Progenitor cell of endocrine pancreas (in vitro differentiated cells): ENCODE measurements at places on chromosomes 11 and 22.
A peak's percentile ranks its signal among the peaks of the same experiment; 100 is the strongest.

- no peak overlapping the region for H3K4me3 ChIP-seq
- H3K4me1 ChIP-seq: no peaks in the 10 kb centered on the region
- no peak for DNase-seq
- H3K27ac ChIP-seq: no peak overlapping the region
- peaks cover 7% of the 10 kb centered on the region for H3K36me3 ChIP-seq
These were observed 67.4 kb downstream of the FEZ1 start for GRCh38 chr11:125428486-125429173.

- no peak for DNase-seq
- H3K4me1 ChIP-seq: peaks cover 36% of the 10 kb centered on the region
- no peak overlapping the region for H3K27ac ChIP-seq
- peaks cover 8% of the 10 kb centered on the region for H3K36me3 ChIP-seq
These were observed 1.6 kb upstream of the TIRAP start for GRCh38 chr11:126281245-126281644.

GRCh38 chr22:35634015-35634414, 14.2 kb upstream of the APOL6 start:
- H3K27ac ChIP-seq: no peak overlapping the region
- no peak overlapping the region for H3K4me3 ChIP-seq
- H3K27me3 ChIP-seq: peaks cover 22% of the 10 kb centered on the region
- H3K4me1 ChIP-seq: peaks cover 2% of the 10 kb centered on the region
- no peaks in the 10 kb centered on the region for H3K36me3 ChIP-seq
- DNase-seq: no peak

- no peak overlapping the region for H3K27ac ChIP-seq
- H3K36me3 ChIP-seq: no peaks in the 10 kb centered on the region
- H3K4me3 ChIP-seq: no peak overlapping the region
- H3K27me3 ChIP-seq: peaks cover 12% of the 10 kb centered on the region
- no peak for DNase-seq
These were observed 9.4 kb downstream of the TMPRSS13 start for GRCh38 chr11:117919781-117920221.

GRCh38 chr22:28909375-28909774, 26.0 kb downstream of the ZNRF3 start:
- no peak for DNase-seq
- H3K27ac ChIP-seq: no peak overlapping the region
- peaks cover 23% of the 10 kb centered on the region for H3K4me1 ChIP-seq
- no peak overlapping the region for H3K4me3 ChIP-seq
- peaks cover 7% of the 10 kb centered on the region for H3K27me3 ChIP-seq

DNA sequence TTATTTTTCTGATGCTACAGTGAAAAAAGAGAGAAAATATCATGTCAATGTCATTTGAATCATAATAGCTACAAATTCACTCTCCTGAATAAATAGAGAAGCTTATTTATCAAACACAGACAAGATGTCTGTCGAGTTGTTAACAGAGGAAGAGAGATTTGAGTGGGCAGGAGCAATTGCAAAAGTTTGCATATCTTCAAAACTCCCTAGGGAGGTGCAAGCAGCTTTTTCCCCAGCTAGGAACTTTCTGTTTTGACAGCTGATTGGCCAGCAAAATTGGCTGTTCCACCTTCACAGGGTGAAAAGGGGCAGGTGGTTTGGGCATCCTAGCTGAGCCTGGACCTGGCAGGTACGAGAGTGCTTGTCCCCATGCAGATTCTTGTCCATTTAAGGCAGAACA, 98.2 kb downstream of the NTM start:
- H3K36me3 ChIP-seq: no peaks in the 10 kb centered on the region
- H3K4me1 ChIP-seq: peaks cover 17% of the 10 kb centered on the region
- peaks cover 40% of the 10 kb centered on the region for H3K27me3 ChIP-seq
- DNase-seq: no peak
- no peak overlapping the region for H3K27ac ChIP-seq
- H3K4me3 ChIP-seq: no peak overlapping the region

DNA sequence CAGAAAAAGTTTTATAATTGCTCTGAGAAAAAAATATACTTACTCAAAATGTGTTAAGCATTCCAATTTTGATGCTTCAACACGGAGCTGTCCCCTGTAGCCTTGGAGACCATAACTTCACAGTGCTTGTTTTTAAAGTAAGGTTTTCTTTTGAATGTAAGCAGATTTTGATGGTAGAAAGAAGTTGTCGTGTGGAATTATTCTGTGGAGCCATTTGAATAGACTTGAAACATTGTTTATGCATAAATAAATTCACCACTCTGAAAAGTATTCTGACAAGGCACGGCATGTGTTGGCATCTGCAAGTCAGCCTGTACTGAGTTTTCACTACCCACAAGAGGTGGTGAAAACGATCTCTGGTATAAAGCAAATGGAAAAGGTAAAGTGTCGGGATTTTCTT, 115.5 kb downstream of the UVRAG start:
- no peak overlapping the region for H3K27ac ChIP-seq
- H3K4me1 ChIP-seq: no peaks in the 10 kb centered on the region
- no peak overlapping the region for H3K4me3 ChIP-seq
- no peak for DNase-seq
- H3K27me3 ChIP-seq: no peaks in the 10 kb centered on the region

- peaks cover 8% of the 10 kb centered on the region for H3K27me3 ChIP-seq
- H3K27ac ChIP-seq: no peak overlapping the region
- peaks cover 9% of the 10 kb centered on the region for H3K4me1 ChIP-seq
These were observed 191.2 kb downstream of the ST3GAL4 start for GRCh38 chr11:126546694-126547093.

GRCh38 chr11:1381793-1382425, 7.8 kb upstream of the BRSK2 start:
- H3K27me3 ChIP-seq: peaks cover 17% of the 10 kb centered on the region
- H3K4me3 ChIP-seq: peak overlapping the region; percentile 57
- H3K4me1 ChIP-seq: peaks cover 6% of the 10 kb centered on the region

GRCh38 chr11:38818720-38819119, 2220.7 kb upstream of the RAG2 start:
- no peak overlapping the region for H3K27ac ChIP-seq
- H3K4me1 ChIP-seq: no peaks in the 10 kb centered on the region
- H3K36me3 ChIP-seq: no peaks in the 10 kb centered on the region

DNA sequence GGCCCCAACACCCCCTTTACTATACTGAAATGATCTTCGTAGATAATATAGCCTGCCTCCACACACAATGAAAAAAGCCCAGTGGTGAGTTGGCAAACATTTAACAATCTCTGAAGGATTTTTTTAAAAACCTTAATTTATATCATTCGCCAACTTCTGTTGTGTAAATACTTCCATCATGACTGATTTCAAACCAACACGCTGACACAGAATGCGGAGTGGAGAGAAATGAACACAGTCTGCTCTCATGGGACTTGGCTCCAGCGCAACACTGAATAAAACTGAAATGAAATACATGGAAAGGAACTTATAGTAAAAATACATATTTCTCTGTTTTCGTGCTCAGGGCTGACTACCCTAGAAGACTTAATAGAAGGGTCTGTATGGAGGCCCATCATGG, 61.3 kb upstream of the WNT11 start:
- H3K4me1 ChIP-seq: no peaks in the 10 kb centered on the region
- DNase-seq: no peak
- H3K4me3 ChIP-seq: no peak overlapping the region
- H3K36me3 ChIP-seq: no peaks in the 10 kb centered on the region

DNA sequence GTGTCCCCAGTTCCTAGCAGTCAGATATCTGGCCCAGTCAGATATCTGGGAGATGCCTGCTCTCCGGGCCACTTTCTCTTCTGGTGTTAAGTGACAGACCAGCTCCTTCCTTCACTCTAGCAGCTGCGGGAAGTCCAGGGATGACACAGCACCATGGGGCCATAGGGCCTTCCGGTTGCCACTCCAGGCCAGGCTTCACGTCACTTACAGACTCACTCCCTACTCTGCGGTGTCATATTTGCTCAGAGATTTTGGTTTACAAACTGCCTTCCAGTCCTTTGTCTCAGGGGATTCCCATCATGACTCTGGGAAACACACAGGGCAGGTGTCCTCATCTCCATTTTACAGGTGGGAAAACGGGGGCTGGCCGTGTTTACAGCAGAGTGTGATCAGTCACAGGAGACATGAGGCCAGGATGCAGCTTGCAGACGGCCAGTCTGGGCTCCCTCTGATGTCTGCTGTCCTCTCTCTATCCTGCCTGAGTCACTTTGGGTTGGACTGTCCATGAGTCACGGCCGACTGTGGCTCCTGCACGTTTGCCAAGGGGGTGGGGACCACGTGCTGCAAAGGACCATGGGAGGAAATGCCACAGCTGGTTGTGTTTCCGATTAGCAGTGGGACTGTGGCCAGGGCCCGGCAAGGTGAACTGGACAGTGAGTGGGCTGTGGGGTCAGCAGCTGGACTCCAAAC, 8.2 kb upstream of the TBC1D22A start:
- DNase-seq: no peak
- peaks cover 13% of the 10 kb centered on the region for H3K27me3 ChIP-seq

GRCh38 chr11:32231909-32232493, 141.1 kb downstream of the RCN1 start:
- H3K4me3 ChIP-seq: no peak overlapping the region
- no peak for DNase-seq
- H3K36me3 ChIP-seq: no peaks in the 10 kb centered on the region
- H3K27me3 ChIP-seq: no peaks in the 10 kb centered on the region

DNA sequence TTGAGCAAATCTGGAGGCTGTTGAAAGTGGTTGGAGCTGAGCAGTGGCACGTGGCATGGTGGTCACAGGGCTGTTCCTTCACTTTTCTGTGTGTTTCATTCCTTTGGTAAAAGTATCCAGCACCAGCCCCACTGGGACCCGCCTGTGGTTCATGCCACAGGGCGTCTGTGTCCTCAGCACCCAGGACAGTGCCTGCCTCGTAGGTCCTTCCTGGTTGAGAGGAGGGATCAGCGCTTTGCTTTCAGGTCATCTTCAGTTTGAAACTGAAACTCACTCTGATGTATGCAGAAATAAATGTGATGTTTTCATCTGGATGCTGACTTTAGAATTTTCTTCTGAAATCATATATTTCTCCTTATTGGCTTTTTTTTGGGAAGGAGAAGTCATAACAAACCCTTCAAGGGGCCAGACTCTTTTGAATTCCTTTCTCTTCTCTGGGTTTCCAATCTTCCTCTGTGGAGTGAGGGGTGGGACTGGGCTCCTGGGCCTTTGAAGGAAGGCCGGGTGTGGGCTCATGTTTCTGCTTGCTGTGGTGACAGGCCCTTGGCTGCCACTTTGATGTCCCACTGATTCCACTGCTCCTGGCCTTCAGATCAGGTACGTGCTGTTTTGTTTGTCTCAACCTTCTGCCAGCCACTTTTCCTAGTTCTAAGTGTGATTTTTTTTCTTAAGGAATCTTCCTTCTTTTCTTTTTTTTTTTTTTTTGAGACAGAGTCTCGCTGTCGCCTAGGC, 26.2 kb downstream of the TBC1D22A start:
- DNase-seq: no peak
- H3K36me3 ChIP-seq: peaks cover 2% of the 10 kb centered on the region
- H3K4me1 ChIP-seq: no peaks in the 10 kb centered on the region
- H3K27ac ChIP-seq: no peak overlapping the region

- H3K36me3 ChIP-seq: peaks cover 27% of the 10 kb centered on the region
- H3K27ac ChIP-seq: peak overlapping the region; percentile 46
- peaks cover 35% of the 10 kb centered on the region for H3K4me1 ChIP-seq
- H3K4me3 ChIP-seq: no peak overlapping the region
- DNase-seq: no peak
These were observed 45.0 kb upstream of the NNMT start for GRCh38 chr11:114250993-114251814.

- no peak for DNase-seq
- H3K27me3 ChIP-seq: no peaks in the 10 kb centered on the region
- H3K4me3 ChIP-seq: peak overlapping the region; percentile 97
- H3K36me3 ChIP-seq: peaks cover 7% of the 10 kb centered on the region
- H3K27ac ChIP-seq: peak overlapping the region; percentile 99
These were observed 1.1 kb upstream of the PITPNB start for GRCh38 chr22:27919942-27920755.

DNA sequence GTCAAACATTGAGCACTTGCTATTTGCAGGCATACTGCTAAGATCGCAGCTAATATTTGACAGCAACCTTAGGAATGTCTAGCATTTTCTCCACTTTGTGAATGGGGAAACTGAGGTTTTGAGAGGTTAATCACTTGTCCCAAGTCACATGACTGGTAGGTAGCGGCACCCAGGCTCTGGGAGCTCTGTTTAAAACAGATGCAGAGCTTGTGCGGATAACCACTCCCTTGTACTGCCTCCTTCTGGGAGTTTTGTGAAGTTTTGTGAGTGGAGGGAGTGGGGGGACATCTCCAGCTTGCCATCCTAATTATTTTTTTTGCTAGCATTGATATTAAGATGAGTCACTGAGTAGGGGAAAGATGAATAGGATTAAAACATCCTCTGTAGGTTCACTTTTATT, 134.7 kb downstream of the GRIK4 start:
- H3K4me1 ChIP-seq: peaks cover 1% of the 10 kb centered on the region
- H3K27ac ChIP-seq: no peak overlapping the region
- no peaks in the 10 kb centered on the region for H3K36me3 ChIP-seq
- DNase-seq: no peak
- H3K4me3 ChIP-seq: no peak overlapping the region
- H3K27me3 ChIP-seq: peaks cover 52% of the 10 kb centered on the region

DNA sequence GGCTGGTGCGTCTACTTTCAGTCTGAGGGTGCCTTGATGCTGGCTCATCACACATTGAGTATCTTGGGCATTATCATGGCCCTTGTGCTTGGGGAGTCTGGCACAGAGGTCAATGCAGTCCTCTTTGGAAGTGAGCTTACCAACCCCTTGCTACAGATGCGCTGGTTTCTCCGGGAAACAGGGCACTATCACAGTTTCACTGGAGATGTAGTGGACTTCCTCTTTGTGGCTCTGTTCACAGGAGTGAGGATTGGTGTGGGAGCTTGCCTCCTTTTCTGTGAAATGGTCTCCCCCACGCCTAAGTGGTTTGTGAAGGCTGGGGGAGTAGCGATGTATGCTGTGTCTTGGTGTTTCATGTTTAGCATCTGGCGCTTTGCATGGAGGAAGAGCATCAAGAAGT, 4.9 kb downstream of the TLCD5 start:
- no peaks in the 10 kb centered on the region for H3K27me3 ChIP-seq
- H3K4me1 ChIP-seq: peaks cover 10% of the 10 kb centered on the region
- peaks cover 5% of the 10 kb centered on the region for H3K36me3 ChIP-seq
- no peak for DNase-seq

DNA sequence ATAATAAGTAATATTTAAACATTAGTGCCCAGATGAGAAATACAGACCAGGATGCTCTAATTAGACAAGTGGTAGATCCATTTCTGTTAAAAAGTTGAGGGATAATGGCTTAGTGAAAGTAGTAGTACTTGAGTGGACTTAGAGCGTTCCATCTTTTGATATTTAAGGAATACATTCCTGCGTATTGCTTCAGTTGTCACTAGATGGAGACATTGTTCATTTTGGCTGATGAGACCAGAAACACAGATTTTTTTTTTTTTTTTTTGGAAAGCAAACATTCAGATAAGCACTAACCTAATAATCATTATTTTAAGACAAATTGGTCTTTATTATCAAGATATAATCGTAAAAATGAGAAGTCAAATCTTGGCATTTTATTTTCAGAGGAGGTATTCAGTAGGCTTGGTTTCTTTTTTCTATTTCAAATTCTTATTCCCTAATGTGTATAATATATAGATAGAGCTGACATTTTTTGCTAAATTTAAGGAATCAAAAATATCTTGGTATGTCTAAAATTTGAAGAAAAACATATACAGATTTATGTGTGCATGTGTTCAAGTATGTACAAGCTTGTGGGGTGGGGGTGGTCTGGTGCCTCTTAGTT, 92.9 kb downstream of the DYNC2H1 start:
- no peaks in the 10 kb centered on the region for H3K4me1 ChIP-seq
- no peaks in the 10 kb centered on the region for H3K27me3 ChIP-seq
- H3K36me3 ChIP-seq: peaks cover 7% of the 10 kb centered on the region
- H3K4me3 ChIP-seq: no peak overlapping the region
- DNase-seq: no peak
- H3K27ac ChIP-seq: no peak overlapping the region

GRCh38 chr11:32792948-32793475, 1.4 kb downstream of the CCDC73 start:
- DNase-seq: peak; percentile 31
- H3K27ac ChIP-seq: no peak overlapping the region
